IMR-90 (cell line): ENCODE measurements at places on chromosomes 5 and 9. TPM values are rescaled to one million over a fixed set of nuclear protein-coding genes. Genes with fewer than 3 reads are reported as not detected.

The PRDM9 gene
- not detected in 2 replicates for total RNA-seq

The MYO10 gene
- total RNA-seq = 93.0 and 115 TPM in 2 replicates

The C9 gene
- total RNA-seq = not detected in 2 replicates

The ANKRD55 gene
- total RNA-seq = 0.28 TPM in 1 of 2 replicates, not detected in the other

The ADAMTS2 gene
- total RNA-seq = 18.3 and 19.0 TPM in 2 replicates

DNA sequence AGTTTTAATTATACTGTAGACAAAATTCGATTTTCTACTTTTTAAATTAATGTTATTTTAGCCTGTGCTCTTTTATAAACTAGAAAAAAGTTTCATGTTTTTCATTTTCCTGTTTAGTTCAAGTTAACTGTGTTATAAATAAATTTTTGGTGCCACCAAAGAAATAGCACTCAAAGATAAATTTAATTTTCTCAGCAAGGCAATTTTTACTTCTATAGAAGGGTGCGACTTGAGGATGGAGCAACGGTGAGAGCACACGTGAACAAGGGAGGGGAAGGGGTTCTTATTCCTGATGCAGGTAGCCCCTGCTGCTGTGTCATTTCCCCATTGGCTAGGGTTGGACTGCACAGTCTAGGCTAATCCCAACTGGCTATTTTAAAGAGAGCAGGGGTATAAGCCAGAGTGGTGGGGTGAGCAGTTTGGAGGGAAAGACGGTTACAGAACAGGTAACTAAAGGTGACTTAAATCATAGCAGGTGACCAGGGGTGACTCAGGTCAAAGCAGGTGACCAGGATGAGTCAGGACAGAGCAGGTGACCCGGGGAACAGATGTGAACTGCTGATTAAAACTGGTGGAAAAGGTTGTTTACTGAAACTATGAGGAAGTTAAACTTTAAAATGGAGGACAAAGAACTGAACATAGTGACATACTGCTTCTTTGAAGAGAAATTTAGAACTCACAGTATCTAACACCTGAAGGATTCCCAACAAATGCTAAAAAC, 104.6 kb upstream of the GPBP1 start:
- no peak for DNase-seq

DNA sequence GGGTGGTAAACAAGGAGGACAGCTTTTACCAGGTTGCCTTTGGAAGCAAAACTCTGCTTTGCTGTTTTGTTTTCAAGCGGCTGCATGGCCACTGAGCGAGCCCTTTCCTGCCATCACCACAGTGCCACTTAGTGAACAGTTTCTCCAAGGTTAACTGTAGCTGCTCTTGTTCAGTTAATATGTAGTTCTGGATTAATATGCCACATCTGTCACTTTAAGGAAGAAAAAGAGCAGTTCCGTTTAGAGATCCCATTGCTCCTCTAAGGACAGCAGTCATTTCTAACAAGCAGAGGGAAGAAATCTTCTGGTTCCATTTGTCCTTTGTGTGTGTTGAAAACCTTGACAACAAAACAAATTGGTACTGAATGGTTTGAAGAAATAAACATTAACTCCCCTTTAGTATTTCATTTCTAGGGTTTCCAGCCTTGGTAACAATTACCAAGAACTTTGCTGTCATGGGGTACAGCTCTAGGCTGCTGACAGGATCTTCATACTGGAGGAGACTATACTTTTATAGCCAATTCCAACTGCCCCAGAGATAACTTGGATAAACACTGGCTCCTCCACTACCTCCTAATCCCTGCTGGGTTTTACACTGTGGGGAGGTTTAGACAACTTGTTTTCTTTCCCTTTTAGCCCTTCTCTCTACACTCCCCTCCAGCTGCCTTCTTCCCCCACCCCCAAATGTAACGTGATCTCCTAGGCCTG, 10.3 kb upstream of the ABL1 start:
- peak; percentile 84 for DNase-seq

- DNase-seq = peak; percentile 67
Observed at GRCh38 chr5:115601701-115602590, at the start of gene TICAM2. TICAM2 (minus strand) TSS chr5:115602479; CDS start chr5:115581256, 21,223 bp downstream.

DNA sequence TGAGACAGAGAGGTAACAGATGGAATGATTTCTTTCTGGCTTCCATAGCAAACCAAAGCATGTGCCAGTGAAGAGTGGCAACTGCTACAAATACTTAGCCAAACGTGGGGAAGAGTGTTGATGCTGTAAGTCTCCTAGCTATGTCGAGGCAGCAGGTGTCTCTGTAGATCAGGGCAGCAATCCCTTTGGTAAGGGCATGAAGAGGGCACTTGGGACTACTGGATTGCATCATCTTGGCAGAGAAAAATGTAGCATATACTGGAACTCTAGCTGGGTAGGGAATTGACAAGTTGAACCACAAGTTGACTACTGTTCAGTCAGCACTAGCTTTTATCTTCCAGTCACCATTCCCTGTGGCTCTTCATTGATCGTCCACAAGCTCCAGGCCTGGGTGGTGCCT, 75.8 kb downstream of the GHR start:
- no peak for DNase-seq

DNA sequence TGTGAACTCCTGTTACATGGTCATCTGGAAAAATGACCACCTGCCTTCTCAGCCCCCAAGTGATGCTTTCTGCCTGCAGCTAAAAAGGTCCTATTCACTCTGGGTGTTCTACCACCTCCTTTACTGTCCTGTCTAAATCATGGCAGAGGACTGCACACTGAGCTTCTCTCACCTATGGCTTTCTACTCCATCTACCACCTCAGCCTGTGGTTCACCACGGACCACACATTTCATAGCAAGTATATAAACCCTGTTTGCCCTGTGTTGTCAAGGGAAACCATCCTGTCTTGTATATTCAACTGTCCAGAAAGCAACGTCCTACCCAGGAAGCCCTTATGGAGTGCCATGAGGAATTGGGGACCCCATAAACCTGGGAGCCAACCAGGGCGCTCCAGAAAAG, 167.4 kb upstream of the ITGA1 start:
- no peak for DNase-seq

DNA sequence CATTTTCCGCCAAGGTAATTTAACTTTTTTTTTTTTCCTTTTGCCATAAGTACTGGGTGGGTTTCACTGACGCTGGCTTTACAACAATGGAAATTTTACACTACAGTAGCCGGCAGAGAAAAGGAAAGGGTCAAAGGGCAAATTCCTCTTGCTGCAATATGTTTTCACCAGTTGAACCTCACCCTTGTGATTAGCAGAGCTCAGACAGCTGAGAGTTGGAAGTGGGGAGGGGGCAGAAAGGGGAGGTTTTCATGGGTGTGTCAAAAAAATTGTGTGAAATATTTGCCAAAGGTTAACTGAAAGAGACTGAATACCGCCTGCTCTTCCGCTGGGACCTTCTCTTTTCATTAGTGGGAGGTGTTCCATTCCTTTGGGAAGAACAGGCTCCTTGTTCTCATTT, 296.9 kb downstream of the ADAMTS6 start:
- DNase-seq = no peak

- DNase-seq = peak; percentile 72
Observed at GRCh38 chr5:120365656-120366446, 98.2 kb upstream of the PRR16 start.

DNA sequence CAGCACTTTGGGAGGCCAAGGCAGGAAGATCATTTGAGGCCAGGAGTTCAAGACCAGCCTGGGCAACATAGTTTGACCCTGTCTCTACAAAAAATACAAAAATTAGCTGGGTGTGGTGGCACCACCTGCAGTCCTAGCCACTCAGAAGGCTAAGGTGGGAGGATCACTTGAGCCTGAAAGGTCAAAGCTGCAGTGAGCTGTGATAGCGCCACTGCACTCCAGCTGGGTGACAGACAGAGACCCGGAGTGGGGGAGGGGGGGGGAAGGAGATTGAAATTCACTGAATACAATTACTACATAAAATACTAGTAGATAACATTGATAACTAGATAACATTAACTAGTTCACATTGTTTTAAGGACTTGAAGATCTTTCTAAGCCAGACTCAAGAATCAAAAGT, 345.6 kb downstream of the BNC2 start:
- DNase-seq = no peak

GRCh38 chr5:129770024-129770820, 22.3 kb downstream of the MINAR2 start:
- no peak for DNase-seq
